ENCODE measurements at places on chromosomes 4 and X.

DNA sequence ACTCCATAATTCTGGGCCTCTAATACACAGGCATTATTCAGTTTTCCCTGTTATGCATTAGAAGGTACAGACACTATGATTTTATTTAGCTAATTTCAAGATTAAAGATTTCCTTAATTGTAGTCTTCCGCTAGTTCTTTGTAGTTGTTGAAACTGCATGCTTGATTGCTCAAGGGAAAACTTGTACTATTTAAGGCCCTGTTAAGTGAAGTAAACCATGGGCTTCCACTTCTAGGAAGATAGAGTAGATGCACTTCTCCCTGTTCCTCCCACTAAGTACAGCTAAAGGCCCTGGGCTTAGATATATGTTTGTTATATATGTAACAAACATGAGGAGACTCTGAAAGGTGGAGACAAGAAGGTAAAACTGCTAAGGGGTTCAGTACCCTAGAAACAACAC lies 215.8 kb upstream of the LEF1 start:
- DNase-seq: no peak

- DNase-seq: peak; percentile 25
These were observed 385 bp downstream of the DCLK2 start for GRCh38 chr4:150078579-150079080.

GRCh38 chr4:77695774-77696173 lies 90.2 kb downstream of the CXCL13 start:
- no peak for DNase-seq

DNA sequence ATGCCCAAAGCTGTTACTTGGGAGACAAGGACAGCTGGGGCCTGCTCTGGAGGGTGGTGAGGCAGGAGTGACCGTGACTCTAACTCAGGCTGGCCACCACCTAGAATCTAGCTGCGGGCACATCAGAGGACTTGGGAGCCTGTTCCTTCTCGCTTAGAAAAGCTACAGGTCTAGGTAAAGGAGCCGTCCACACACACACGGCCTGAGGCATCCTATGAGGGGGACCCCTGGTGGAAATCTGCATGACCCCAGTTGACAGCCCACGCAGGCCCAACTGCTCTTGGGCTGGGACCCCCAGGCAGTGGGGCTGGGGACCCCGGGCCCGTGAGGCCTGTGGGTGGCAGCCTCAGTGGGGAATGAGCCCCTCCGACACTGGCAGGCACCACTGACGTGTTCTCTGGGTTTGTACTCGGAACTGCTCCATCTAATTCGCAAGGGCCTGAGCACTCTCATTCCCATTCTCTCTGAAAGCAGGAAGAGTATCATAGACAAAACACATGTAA lies 75.6 kb downstream of the ACOX3 start:
- DNase-seq: no peak

DNA sequence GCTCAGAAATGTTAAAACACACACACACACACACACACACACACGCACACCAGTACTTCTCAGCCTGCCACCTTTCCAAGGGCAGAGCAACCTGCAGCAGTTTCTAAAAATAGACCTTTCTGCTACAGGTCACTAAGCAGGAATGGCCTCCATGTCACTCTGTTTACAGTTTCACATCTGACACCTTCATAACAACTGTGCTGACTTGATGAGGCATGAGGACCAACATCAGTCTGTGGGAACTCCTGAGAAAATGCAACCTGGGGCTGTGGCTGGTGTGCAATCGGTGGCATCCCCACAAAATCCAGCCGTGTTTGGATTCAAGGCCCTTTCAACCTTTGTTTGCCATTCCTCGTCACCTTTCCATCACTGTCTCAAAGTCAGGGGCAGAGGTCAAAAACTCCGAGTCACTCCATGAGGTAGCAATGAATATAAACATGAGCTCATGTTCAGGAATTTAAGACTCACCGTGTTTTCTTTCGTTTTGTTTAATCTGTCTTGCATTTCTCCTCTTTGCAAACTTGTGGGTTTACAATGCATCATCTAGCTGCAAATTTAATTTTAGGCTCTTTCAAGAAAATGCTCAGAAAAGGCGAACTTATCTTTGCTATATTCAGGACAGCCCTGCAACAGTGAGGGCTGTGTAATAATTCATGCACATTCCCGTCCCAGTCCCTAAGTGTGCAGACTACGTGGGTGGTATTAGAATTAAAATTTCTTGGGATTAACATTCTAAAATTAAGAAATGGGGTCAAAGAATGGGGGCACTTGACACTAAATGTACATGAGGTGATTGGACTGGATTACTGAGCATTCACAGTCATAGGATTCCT lies 135.3 kb downstream of the SHROOM3 start:
- DNase-seq: no peak

All from activated T-cell treated with anti-CD3 and anti-CD28 coated beads, Interleukin-2, amount 50 U/mL, for 48 hours (primary cell).